Activated T-cell treated with anti-CD3 and anti-CD28 coated beads, Interleukin-2, amount 50 U/mL, for 72 hours (primary cell): ENCODE measurements at places on chromosomes 2 and 18. TPM values are rescaled to one million over a fixed set of nuclear protein-coding genes. Genes with fewer than 3 reads are reported as not detected.
A peak's percentile ranks its signal among the peaks of the same experiment; 100 is the strongest.

DNA sequence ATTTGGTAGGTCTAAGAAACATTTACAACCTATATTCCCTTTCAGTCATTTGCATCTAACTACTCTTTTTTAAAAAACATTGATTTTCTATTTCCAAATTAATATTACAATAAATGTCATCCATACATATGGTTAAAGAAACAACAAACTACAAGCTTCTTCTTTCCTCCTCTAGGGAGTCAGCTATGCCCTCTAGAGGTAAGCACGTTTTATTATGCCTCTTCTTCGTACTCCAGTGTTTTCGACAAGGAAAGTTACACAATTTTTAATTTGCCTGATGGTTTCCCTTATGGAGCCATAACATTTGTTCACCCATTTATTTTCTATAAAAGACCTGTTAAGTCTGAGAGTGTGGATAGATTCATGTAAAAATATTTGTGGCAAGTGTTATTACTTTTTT is 183.4 kb upstream of the CDH7 start:
- DNase-seq: no peak

DNA sequence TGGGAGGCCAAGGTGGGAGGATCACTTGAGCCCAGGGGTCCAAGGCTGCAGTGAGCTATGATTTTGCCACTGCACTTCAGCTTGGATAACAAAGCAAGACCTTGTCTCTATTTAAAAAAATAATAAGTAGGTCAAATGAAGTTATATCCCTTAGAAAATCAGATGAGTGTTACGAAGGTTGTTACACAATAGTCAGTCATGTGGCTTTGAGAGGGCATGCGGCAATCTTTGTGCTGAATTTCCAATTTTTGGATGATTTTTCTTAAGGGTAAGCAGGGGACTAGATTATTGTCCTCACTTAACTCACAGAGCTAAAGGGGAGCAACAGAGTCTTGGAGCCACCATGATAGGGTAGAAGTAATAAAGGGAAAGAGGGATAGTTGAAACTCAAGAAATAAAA is 71.8 kb downstream of the B3GNT2 start:
- no peak for DNase-seq

NEURL3 gene
- total RNA-seq: 4.4 TPM

INHBB gene
- not detected for total RNA-seq

CRACDL gene
- total RNA-seq: 0.79 TPM

DNA sequence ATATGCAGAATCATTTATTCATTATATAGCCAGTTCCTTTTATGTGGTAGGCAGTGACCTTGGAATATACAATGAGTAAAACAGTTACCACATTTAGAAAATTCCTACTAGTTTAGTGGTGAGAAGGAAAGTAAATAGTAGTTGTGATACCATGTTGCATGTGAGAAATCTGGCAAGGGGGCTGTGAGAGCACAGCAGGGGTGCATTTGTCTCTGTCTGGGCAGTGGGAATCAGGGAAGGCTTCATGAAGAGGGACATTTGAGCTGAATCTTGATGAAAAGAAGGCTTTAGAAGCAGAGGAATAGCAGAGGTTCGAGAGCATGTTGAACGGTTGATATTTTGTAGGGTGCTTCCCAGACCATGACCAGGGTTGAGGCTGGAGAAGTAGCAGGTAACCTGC is 78.7 kb downstream of the RAB3GAP1 start:
- DNase-seq: no peak

GRCh38 chr2:12918138-12918834 is 201.6 kb downstream of the TRIB2 start:
- DNase-seq: no peak

DNA sequence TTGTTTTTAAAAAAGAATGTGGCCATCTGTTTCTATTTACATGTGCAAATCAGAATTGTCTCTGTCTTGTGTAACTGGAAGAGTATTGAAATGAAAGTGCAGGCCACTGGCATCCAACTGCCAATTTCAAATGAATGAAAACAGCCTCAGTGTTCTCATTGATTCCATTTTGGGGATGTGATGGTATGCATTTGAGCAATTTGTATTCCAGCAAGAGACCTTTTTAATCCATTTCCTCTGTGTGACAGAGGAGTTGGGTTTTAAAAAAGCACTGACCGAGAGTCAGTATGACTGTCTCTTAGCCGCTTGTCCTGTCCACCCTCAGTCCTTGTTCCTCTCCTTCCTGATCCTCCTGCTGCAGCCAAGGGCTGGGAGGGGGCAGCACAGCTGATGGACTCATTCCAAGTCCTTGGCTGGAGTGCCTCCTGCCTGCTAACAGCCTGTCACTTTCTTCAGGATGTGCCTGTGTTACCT is 50.0 kb downstream of the ASAP2 start:
- no peak for DNase-seq

- DNase-seq: no peak
These were observed 604 bp downstream of the COQ10B start for GRCh38 chr2:197453914-197454398.

NT5C1B gene
- total RNA-seq: not detected

SERPINB2 gene
- not detected for total RNA-seq

MYO5B gene
- total RNA-seq: 0.39 TPM

GRCh38 chr2:25543939-25544338 is 129.4 kb downstream of the DTNB start:
- DNase-seq: peak; percentile 57

ANKRD30B gene
- not detected for total RNA-seq

DNA sequence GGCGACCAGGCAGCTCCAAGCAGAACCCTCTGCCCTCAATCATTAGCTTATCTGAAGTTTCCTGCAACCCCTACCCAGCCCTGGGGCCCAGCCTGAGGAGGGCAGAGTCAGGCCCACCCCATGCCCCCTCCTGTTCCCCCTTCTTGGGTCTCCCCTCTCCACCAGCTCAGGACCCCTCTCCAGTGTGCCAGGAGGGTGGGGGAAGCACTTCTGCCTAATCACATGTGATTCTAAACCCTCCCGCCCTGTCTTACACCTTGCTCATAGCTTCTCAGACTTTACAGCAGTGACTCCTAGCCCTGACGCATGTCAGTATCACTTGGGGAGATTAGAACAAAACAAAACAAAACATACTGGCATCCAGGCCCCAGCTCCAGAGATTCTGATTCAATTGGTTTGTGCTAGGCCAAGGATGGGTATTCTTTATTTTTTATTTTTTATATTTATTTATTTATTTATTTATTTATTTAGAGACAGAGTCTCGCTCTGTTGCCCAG is 42.5 kb upstream of the ASAP2 start:
- no peak for DNase-seq

GRCh38 chr18:29849144-29849543 is 1193.4 kb downstream of the DSC3 start:
- DNase-seq: no peak

GRCh38 chr2:176643646-176644045 is 374.4 kb downstream of the MTX2 start:
- no peak for DNase-seq

GRCh38 chr2:201517094-201517493 is 65.6 kb downstream of the STRADB start:
- no peak for DNase-seq

DNA sequence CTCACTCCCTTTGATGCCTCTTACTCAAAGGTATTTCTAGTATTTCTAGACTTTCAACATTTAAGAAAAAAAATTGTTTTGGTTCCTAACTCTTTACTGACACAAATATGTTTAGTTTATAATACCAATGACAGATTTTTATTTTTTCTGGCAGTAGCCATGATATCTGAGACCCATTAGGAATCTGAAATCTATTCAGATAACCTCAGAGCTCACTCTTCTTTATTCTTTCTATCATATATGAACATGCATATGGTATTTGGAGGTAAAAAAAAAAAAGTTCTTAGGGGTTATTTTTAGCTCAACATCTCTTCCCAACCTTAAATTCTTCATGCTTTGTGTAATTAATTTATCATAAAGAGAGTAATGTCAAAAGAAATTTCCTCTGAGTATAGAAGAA is 465.5 kb downstream of the CDH2 start:
- no peak for DNase-seq
